Effector CD8-positive, alpha-beta T cell (primary cell): ENCODE measurements at places on chromosomes 3 and 15.

DNA sequence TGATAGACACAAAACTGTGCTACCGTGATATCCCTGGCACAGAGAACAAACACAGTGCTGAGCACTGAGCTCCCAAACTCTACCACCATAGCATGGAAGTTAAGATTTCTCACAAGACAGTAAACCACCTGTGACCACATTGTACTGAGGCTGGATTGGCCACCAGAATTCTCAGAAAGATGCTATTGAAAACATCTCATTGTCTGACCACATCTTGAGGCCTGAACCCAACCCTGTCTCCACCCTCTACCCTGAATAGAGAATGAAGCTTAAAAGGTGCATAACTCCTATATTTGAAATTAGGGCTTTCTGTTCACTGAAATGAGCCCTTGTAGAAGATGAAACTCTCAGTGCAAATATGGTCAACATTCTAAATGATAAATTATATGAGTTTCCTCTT lies 281.3 kb upstream of the NPAP1 start:
- no peak for DNase-seq

- DNase-seq = no peak
Observed at GRCh38 chr3:101240719-101241399, 79.5 kb downstream of the IMPG2 start.

DNA sequence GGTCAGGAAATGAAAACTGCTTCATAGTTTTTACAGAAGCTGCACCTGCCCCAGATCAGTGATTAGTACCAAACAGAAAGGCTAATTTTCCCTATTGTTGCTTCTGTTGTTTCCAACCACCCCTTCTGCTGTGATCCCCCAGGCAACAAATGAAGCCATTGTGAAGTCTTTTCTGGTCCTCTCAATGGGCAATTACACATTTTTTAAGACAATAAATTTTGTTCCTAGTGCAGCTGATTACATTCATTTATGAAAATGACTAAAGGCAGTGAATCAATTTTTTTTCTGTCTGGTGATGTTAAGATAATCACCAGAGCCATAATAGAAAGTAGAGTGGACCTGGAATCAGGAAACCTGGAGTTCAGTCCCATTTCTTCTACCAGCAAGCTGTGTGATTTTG lies 32.7 kb downstream of the GLDN start:
- DNase-seq = no peak

DNA sequence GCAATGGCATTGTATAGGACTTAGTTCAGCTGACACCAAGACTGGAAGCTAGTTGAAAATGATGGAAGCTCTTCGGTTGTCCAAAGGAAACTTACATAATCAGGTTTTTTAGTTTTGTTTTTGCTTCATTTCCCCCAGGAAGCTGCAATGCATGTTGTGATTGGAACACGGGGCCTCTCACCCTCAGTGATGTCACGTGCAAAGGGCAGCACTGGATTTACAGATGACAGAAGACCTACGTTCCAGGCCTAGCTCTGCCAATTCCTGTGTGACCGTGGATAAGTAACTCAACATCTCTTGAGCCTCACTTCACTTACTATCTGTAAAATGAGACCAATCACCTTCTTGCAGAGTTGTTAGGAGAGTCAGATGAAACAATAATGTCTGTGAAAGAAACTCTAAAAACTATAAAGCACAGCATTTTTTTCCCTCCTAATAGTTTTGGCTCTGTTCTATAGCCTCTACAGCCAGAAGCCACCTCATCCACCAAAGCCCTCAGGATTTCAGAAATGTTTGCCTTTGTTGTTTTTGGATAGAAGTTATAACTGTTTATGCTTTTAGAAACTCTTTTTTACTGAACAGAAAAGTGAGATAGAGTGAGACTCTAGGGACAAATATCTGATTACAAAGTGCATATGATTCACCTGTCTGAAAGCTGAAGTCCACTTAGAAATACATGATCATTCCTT lies 4.6 kb downstream of the RBSN start:
- DNase-seq = no peak

GRCh38 chr3:57890874-57891273 lies 117.3 kb upstream of the FLNB start:
- no peak for DNase-seq

DNA sequence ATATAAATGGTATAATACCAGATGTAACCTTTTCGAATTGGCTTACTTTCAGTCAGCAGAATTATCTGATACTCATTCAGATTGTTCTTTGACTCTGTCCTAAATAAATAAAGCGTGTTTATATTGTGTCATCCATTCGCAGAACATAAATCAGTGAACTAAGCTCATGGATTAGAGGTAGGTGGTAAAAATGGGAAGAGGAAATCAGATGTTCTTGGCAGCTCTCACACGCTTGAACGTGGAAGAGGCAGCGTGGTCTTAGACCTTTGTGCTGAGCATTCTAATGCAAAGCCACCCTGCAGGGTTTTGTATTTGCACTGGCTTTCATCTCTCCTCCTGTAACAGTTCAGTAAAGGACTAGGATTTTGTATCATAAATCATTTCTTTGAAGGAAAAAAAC lies 441.4 kb downstream of the GABRG3 start:
- DNase-seq = no peak

DNA sequence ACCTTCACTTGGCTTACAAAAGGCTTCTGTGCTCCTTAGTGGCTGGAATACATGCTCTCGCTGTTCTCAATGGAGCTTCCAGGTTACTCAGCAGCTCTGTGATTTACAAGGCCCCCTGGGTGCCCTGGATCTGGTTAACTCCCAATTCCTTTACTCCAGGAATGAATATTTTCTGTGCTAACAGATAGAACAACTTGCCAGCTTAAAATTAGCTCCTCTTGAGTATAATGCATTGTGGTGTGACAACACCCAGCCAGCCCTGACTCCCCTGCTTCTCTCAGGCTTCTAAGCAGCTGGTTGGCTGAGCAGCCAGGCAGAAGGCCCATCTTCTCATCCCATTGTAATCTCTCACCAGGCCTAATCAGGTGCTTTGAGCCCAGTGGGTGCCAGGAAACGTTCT lies 246.4 kb downstream of the ALCAM start:
- no peak for DNase-seq
